Neural progenitor cell (in vitro differentiated cells): ENCODE measurements at places on chromosomes 5 and 9. TPM values are rescaled to one million over a fixed set of nuclear protein-coding genes. Genes with fewer than 3 reads are reported as not detected.
A peak's percentile ranks its signal among the peaks of the same experiment; 100 is the strongest.

DNA sequence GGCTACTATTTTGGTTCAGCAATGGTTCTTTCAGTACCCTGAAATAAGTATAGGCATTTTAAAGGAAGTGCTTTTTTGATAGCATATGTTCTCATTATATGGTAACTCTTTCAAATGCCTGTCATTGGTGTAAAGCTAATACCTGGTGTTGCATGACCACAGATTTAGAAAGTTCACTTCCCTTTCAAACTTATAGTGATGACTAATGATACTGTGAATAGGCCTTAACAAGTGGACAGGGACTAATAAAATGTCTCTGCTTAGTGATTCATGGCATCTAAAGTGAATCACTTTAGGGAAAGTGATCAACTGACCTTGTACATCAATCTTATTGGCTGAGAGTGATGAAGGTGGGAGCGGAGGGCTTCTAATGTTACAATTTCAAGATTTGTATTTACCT, 21.6 kb downstream of the MRPL22 start:
- no peak for DNase-seq

DNA sequence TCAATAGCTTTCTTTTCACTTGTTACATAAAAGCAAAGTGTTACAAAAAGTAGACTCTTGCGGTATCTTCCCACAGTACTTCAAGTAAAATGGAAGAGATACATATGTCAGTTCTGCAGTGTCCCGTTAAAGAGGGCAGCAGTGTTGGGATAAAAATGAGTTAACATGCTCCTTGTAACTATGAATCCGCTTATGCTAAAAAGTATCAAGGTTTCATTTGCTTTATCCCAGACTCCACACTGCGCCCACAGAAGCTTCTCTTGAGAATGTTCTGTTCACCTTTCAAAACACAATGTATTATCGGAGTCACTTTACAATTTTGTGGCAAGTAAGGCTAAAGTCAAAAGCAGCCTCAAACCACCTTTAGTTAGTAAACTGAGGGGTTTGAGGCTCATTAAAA, 790 bp downstream of the PTAR1 start:
- no peak for DNase-seq

The SLC36A2 gene
- total RNA-seq, result not detected in 2 replicates

GRCh38 chr9:135016037-135016640, 71.3 kb upstream of the OLFM1 start:
- DNase-seq, result no peak

GRCh38 chr5:130692770-130693169, 472.3 kb downstream of the HINT1 start:
- DNase-seq, result no peak

The SPINK5 gene
- total RNA-seq, result 13.7 and 18.1 TPM in 2 replicates

The WDR38 gene
- total RNA-seq, result not detected in 2 replicates

GRCh38 chr9:92425474-92425873, 1.2 kb upstream of the OMD start:
- DNase-seq, result no peak

GRCh38 chr5:90783460-90784333, 225.1 kb downstream of the ADGRV1 start:
- DNase-seq, result peak; percentile 75

DNA sequence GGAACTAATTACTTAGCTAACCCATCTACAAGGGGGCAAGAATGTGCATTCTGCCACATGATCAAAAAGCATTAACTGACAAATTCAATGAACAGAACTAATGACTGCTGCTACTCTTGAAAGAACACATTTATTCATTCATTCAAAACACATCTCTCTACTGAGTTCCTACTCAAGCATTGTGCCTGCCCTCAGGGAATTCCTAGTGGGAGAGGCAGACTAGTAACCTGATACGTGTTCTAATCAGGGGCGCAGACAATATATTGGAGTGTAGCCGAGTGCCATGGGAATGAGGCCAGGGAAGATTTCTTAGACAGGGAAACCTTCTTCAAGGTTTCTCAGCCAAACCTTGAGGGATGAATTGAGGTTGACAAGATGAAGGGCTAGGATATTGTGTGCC, 56.7 kb upstream of the PAPPA start:
- DNase-seq, result peak; percentile 47

DNA sequence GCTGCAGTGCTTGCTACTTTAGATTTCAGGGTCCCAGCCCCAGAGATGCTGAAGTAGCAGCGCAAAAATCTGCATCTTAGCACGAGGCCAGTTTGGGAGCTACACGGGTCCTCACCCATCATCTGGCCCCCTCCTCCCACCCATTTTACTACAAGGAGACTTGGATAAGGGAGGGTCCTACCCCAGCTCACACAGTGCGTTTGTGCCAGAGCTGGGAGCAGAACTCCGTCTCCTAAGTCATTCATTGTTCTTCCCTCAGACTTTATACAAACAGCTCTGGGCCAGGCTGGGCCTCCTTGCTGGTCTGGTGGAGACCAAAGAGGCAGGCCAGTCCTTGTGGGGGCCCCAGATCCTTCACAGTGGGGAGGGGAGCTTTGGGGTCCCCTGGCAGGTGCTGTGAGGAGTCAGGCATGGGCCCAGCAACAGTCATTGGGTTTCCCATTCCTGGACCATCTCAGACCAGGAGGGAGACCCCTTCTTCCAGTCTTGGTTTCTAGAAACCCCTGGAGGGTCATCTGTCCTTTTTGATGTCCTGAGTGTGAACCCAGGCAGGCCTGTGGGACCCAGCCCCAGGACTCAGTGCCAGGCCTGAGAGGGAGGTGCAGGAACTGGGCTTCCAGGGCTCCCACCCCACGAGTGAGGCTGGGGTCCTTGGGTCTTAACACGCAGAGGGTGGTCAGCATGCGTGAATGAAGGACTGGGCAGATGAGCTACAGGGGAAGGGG, 2.3 kb upstream of the IL17B start:
- DNase-seq, result no peak

GRCh38 chr5:82105457-82105856, 133.6 kb downstream of the ATG10 start:
- DNase-seq, result peak; percentile 6

- DNase-seq, result no peak
Measured at GRCh38 chr9:123407217-123407851, 51.3 kb downstream of the CRB2 start.

- DNase-seq, result no peak
Measured at GRCh38 chr9:107127608-107128007, 155.5 kb upstream of the RAD23B start.

GRCh38 chr9:129222819-129223218, 44.8 kb upstream of the IER5L start:
- no peak for DNase-seq

The DYNC2I2 gene
- 45.9 and 141 TPM in 2 replicates for total RNA-seq

DNA sequence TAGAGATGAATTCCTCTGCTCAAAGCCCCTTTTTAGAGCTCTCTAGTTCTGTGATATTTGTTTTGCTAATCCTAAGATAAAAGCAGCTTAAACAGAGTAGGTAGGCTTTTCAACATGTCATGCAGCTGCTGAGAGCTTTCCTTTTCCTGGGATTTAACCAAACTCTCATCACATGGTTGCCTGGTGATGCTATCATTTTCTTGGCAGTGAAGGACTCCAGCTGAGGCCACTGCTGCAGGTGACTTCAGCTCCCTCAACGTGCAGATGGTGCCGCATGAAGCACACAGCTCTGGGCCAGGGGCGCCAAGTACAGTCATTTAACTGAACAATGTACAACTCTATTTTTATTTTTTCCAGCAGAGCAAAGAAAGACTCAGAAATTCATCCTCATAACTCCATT, 42.2 kb downstream of the SECISBP2 start:
- peak; percentile 24 for DNase-seq

GRCh38 chr9:99361817-99362216, 139.7 kb downstream of the SEC61B start:
- peak; percentile 60 for DNase-seq

- no peak for DNase-seq
Measured at GRCh38 chr5:180988592-180988991, at the start of gene BTNL3. TSS of gene BTNL3 (plus strand) at chr5:180988846. CDS start at chr5:180989029, 183 bp downstream.

DNA sequence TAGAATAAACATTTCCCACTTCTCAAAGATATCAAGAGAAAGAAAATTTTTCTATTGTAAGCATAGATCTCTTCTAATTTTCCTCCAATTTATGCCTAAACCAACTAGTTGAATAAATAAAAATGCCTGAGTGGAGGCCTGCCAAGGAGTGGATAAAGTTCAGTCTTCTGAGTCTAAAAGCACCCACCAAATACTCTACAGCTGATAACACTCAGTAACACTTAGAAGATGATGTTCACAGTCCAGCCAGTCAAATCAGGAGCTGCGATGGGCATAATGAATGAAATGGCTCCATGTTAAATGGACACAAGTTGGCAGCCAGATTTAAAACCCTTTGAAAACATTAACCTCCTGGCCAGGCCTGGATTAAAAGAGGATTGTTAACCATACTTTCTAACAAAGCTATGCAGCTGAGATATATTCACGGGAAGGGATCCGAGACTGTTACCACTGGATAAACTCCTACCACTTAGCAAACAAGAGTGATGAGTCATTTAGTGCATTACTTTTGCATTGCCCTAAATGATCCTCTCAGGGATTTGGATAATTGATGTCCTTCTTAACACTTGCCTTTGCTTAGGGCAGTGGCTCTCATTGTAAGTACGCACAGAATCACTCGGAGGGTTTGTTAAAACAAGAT, 63.7 kb upstream of the CCDC112 start:
- peak; percentile 33 for DNase-seq

The ZDHHC11B gene
- 0.25 and 0.60 TPM in 2 replicates for total RNA-seq

DNA sequence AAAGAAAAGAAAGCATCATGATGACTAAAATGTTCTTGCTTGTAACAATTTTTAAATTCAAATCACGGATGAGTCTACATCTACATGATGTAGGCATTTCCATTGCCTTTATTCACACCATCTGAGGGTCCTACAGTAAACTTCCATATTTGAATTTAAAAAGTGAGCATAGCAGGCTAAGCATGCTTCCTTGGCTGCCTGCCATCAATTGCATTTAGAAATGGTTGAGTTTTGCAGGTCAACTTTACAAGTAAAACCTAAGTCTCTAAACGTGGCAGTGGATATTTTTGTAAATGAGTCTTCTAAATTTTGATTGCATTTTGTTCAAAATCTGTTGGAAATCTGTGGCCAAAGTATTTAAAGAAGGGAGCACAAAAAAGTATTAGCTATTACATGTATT, 136.5 kb upstream of the PTCH1 start:
- no peak for DNase-seq

The PNPLA7 gene
- 0.13 and 0.31 TPM in 2 replicates for total RNA-seq

GRCh38 chr9:99309141-99309939, 87.3 kb downstream of the SEC61B start:
- DNase-seq, result no peak

GRCh38 chr5:56152437-56152836, 80.7 kb downstream of the ANKRD55 start:
- no peak for DNase-seq
